Mesendoderm (in vitro differentiated cells): ENCODE measurements at places on chromosomes 13 and 19.

DNA sequence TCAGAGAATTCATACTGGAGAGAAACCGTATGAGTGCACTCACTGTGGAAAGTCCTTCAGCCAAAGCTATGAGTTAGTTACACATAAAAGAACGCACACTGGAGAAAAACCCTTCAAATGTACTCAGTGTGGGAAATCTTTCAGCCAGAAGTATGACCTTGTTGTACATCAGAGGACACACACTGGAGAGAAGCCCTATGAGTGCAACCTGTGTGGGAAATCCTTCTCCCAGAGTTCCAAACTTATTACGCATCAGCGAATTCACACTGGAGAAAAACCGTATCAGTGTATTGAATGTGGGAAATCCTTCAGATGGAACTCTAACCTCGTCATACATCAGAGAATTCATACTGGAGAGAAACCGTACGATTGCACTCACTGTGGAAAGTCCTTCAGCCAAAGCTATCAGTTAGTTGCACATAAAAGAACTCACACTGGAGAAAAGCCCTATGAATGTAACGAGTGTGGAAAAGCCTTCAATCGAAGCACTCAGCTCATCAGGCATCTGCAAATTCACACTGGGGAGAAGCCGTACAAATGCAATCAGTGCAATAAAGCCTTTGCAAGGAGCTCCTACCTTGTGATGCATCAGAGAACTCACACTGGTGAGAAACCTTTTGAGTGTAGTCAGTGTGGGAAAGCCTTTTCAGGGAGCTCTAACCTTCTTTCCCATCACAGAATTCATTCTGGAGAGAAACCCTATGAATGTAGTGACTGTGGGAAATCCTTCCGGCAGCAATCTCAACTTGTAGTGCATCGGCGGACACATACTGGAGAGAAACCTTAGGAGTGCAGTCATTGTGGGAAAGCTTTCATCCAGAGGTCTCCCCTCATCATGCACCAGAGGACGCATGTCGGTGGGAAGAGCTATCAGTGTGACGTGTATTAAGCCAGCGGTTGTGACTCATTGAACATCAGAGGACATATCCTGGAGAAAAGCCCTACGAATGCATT lies 16.5 kb upstream of the ZNF8 start:
- peak; percentile 65 for DNase-seq

GRCh38 chr13:99859178-99860177 lies 112.1 kb downstream of the ZIC5 start:
- DNase-seq = no peak

- DNase-seq = no peak
Observed at GRCh38 chr19:42577016-42577415, 17.7 kb downstream of the CEACAM8 start.

DNA sequence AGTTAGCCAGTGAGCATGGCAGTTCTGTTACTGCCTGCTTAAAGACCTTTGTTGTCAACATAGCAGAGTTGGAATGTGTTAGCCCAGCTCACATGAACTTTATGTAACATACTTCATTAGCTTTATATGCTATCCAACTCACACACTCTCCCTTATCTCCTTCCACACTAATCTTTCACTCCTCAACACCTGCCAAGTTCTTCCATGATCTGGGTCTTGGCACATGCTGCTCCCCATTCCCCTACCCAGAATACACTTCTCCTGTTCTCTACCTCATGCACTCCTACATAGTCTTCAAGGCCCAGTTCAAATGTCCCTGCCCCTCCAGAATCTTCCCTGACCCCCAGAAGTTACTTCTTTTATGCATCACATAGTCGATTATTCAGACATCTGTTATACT lies 179.3 kb downstream of the KATNAL1 start:
- DNase-seq = no peak

DNA sequence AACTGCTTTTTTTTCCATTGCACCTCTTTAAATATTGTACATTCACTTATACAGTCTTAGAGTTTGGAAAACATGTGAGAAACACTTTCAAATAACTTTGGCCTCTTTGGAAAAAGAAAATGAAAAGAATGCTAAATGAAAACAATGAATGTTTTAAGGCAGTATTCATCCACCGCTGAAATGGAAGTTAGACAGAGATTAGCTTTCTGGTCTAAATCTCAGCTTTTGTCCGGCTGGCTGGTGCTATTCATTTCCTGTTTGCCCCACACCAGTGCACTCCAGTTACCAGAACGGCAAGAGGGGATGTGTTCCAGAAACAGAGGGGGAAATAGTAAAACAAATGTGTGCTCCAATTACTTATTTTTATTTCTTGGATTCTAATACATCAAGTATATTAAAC lies 1201.3 kb downstream of the EFNB2 start:
- no peak for DNase-seq

- DNase-seq = no peak
Observed at GRCh38 chr13:49148405-49148804, 71.7 kb upstream of the MLNR start.

DNA sequence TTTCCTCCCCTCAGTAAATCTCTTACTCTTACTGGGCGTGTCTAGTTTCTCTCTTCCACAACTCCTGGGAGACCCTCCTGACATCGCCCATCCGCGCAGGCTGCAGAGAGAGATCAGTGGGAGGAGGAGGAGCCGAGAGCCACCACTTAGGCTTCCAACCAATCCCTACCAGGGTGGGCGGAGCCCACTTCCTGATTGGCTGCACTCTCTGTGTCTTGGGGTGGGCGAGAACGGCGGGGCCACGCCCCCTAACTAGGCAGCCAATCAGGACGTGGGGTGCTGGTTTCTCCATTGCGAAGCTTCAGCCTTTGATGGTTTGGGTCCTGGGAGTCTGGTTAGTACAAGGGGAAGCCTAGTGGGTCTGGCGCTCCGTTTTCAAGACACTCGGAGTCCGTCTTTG lies at the start of gene PMIS2:
Gene PMIS2, plus strand, starts transcription at position 326 of the 400 bp plus-strand sequence. CDS start 87 bp downstream, outside the sequence.
- DNase-seq = no peak

GRCh38 chr19:31346184-31347059 lies 2.8 kb downstream of the TSHZ3 start:
- DNase-seq = no peak

GRCh38 chr13:107817647-107818287 lies 397.6 kb downstream of the LIG4 start:
- DNase-seq = no peak
